ENCODE measurements at places on chromosomes 4 and X.

DNA sequence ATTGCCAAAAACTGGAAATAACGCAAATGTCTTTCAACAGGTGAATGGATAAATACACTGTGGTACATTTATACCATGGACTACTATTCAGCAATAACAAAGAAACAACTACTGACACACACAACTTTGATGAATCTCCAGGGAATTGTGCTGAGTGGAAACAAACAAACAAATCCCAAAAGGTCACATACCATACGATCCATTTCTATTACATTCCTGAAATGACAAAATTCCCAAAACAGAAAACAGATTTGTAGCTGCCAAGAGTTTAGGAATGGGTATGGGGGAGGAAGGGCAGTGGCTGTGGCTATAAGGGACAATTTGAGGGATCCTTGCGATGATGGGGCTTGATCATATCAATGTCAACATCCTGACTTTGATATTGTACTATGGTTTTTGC is 2.5 kb downstream of the ZNF182 start:
- no peak for DNase-seq

DNA sequence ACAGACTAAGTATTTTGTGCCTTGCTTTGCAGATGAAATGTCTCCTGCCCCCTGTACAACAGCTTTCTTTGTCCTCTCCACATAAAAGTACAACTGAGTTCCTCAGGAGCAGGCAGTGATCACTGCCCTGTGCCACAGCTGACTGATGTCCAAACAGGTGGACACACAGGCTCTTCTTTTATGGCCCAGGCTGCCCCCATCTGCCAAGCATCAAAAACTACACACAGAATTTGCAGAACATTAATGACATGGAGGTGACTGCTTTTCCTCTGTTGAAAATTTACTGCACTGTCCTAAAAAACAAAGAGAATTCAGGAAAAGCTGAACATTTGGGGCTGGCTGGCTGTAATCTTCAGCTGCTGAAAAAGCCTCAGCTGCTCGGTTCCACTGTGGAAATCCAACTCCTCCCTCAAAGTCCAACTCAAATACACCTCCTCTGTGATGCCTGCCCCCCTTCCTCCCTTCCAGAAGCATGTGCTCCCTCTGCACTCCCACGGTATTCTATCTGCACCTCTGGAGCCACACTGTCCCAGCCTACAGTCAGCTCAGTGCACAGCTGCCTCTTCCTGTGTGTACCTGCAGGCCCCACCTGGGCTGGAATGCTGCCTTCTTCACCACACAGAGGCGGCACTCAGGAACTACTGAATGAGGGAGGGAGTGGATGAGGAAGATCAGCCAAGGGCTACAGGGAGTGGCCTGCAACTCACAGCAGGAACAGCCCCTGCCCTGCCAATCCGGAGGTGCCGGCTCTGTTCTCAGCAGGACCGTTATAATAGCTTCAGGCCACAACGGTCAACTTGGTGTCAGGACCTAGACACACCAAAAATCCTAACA is 10.3 kb downstream of the AFAP1 start:
- DNase-seq = peak; percentile 57

- no peak for DNase-seq
Observed at GRCh38 chrX:118373538-118373937, 27.6 kb downstream of the WDR44 start.

DNA sequence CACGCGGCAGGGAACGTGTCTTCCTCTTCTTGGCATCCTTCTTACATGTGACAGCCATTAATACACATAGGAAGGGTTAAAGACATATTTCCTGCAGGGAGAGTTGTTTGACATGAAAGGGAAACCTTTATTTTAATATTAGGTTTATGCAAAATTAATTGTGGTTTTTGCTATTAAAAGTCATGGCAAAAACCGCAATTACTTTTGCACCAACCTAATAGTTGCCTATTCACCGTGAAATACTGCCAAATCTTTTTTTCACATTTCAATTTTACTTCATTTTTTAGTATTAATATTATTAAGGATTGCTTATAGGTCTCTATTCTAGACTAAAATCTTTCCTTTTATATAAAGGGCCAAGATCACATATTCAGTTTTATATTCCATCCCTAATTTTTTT is 230.4 kb upstream of the PITX2 start:
- no peak for DNase-seq

DNA sequence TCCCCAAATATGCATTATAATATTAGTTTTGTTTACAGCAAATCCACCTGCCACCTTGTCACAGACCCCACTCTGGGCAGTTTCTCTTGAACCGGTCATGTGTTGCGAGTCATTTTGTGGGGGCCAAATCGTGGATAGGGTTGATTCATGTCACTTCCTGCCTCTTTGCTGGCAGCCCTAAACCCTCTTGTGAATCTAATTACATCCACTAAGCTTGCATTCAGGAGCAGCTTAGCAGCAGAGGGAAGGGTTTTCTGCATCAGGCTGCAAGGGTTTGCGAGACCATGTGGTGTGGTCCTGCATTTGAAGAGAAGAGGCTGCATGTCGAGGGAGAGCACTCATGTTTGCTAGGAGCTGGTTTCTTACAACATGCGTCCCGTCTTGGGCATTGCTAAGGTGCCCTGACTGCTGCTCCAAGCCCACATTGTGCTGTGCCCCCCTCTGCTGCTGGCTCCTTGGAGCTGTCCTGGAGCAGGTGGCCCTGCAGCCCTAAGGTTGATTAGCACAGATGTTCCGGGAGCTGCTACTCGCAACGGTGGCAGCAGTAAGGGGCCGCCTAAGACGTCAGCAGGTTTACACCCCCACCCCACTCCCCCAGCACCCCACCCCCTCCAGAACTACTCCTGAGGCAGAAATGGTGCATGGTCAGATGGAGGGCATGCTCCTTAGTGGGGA is 88.9 kb upstream of the CLDN34 start:
- DNase-seq = no peak

All from caudate nucleus (tissue), 63 donors.